ENCODE measurements at places on chromosomes 1 and 21.

- no peak for DNase-seq
Measured at GRCh38 chr1:52531249-52531872, 21.5 kb downstream of the TUT4 start.

DNA sequence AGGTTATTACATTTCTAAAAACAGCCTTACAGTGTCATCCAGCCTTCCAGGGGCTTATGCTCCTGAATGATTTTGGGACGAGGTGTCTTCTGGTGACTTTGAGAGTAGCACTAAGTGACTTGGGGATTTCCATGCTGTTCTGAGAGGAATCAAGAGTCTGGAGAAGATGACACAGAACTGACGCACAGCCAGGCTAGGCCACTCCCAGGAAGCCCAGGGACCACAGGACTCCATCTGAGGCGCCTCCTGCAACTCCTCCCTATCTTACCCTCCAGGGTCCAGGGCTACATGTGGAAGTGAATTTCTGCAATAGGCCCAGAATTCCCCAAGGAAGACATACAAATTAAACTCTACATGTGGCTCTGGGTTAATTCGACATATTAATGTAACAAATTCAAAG lies 92.5 kb downstream of the SLC25A24 start:
- DNase-seq, result no peak

DNA sequence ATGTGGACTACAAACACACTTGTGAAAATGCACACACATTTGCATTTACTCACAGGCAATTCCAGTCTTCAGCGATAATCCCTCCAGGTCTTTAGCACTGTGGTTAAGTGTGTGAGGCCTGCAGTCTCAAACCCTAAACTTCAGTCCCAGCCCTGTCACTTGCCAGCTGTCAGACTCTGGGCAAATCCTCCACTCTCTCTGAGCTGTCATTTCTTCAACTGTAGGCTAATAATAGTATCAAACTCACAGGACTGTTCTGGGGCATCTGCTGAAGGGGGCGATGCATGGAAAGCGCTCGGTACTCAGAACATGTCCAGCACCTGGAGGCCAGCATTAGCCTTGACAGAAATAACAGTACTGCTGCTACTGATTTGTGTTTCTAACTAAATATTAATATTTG lies 48.2 kb downstream of the NEK2 start:
- no peak for DNase-seq

DNA sequence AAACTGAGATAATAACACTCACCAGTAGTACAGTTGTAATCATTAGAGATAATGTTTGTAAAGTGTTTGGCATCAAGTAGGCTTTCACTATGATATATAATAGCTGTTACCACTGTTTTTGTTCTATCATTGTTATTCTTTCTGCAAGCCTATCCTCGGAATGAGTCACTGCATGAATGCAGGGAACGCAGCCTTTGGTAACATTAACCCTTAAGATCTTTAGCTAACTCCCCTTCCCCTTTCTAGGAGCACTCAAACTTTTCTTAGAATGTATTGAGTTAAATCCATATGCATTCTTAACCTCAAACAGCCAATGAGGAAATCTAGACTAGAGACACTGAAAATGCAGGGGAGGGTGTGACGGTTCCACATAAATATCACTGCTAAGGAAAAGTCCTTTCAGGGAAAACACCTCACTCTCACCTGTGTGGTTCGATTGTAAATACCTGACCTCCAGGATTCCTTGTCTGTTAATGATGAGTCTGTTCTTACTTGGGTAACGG lies 467.3 kb downstream of the SETD4 start:
- DNase-seq, result no peak

- DNase-seq, result no peak
Measured at GRCh38 chr1:200310824-200311223, 99.0 kb downstream of the ZNF281 start.

GRCh38 chr1:224540535-224540934 lies 75.6 kb upstream of the CNIH3 start:
- no peak for DNase-seq

Data from CD4-positive, CD25-positive, alpha-beta regulatory T cell (primary cell).